ENCODE measurements at places on chromosomes 2 and 18. TPM values are rescaled to one million over a fixed set of nuclear protein-coding genes. Genes with fewer than 3 reads are reported as not detected.

TTN gene
- total RNA-seq = under 0.01 TPM

TLX2 gene
- 0.34 TPM for total RNA-seq

MOCOS gene
- total RNA-seq = 6.4 TPM

RNF149 gene
- total RNA-seq = 21.9 TPM

PLCL1 gene
- total RNA-seq = 0.17 TPM

GNLY gene
- not detected for total RNA-seq

GDF7 gene
- not detected for total RNA-seq

MAB21L4 gene
- not detected for total RNA-seq

GRHL1 gene
- total RNA-seq = 0.50 TPM

PLEK gene
- total RNA-seq = not detected

IL1R1 gene
- total RNA-seq = 37.0 TPM

CRACDL gene
- under 0.01 TPM for total RNA-seq

RAPGEF4 gene
- 1.8 TPM for total RNA-seq

GPR45 gene
- total RNA-seq = not detected

IL18RAP gene
- total RNA-seq = not detected

TMEM198 gene
- 1.2 TPM for total RNA-seq

USP34 gene
- total RNA-seq = 26.0 TPM

CD8B2 gene
- total RNA-seq = not detected

UGT1A10 gene
- not detected for total RNA-seq

ALPI gene
- not detected for total RNA-seq

HOXD9 gene
- total RNA-seq = not detected

NOSTRIN gene
- total RNA-seq = not detected

GREB1L gene
- total RNA-seq = 0.30 TPM

RAB6D gene
- not detected for total RNA-seq

DOK6 gene
- 0.17 TPM for total RNA-seq

ETAA1 gene
- total RNA-seq = 18.5 TPM

PCGF1 gene
- total RNA-seq = 16.6 TPM

ARHGAP25 gene
- total RNA-seq = 0.30 TPM

TMEM214 gene
- total RNA-seq = 39.8 TPM

AKAIN1 gene
- total RNA-seq = not detected

OSBPL6 gene
- total RNA-seq = 3.4 TPM

TCF4 gene
- total RNA-seq = 28.4 TPM

C2orf78 gene
- total RNA-seq = not detected

CD8A gene
- not detected for total RNA-seq

CHMP1B gene
- 25.6 TPM for total RNA-seq

RNF125 gene
- total RNA-seq = 0.30 TPM

ABHD1 gene
- not detected for total RNA-seq

ASB18 gene
- not detected for total RNA-seq

AGXT gene
- total RNA-seq = not detected

CHRND gene
- total RNA-seq = not detected

SLC25A12 gene
- total RNA-seq = 12.9 TPM

DSG2 gene
- 11.0 TPM for total RNA-seq

DCC gene
- total RNA-seq = 0.17 TPM

PER2 gene
- 1.0 TPM for total RNA-seq

CYP27A1 gene
- 15.9 TPM for total RNA-seq

STAM2 gene
- total RNA-seq = 20.1 TPM
